ENCODE measurements at places on chromosomes 7 and 10.

DNA sequence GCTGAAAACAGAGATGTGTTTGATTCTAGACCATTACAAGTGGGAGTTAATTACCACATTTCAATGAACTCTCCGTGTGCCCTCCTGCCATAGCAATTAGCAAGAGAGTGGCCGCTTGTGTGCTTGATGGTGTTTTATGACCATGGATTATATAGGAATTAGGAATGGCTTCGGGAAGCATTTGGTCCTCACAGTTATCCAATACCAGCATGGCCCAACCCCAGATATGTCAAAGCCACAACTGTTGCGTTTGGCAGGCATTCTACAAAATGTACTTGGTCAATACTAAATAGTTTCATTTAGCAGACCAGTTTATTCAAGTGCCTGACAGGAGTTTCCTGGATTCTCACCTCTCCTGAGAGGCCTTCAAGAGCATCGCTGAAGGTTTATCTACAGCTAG lies 509.0 kb upstream of the GALNT17 start:
- no peak for DNase-seq

GRCh38 chr7:150330211-150330885 lies 7.0 kb upstream of the ACTR3C start:
- no peak for DNase-seq

- DNase-seq = no peak
Observed at GRCh38 chr7:50480797-50481196, 30.6 kb upstream of the FIGNL1 start.

DNA sequence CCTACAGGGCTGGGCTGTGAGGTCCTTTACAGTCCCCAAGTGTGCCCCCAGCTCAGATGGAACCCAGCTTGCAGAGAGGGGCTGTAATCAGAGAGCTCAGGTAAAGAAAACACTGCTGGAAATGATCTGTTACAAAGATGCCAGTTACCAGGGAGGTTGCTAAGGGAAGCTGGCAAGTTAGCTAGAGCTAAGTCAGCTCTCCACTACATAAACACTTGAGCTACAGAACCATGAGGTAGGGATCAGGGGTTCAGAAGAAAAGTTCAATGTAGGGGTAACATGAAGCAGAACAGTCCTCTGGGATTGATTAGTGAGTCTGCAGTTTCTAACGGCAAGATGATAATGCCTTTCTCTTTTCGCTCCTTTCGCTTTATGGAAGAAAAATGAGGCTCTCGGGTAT lies 53.1 kb upstream of the TM9SF3 start:
- DNase-seq = no peak

GRCh38 chr10:4643471-4643870 lies 182.5 kb upstream of the AKR1E2 start:
- DNase-seq = no peak

GRCh38 chr7:80907141-80907601 lies 11.7 kb downstream of the SEMA3C start:
- no peak for DNase-seq

GRCh38 chr10:68955355-68955831 lies 577 bp upstream of the DDX21 start:
- DNase-seq = no peak

DNA sequence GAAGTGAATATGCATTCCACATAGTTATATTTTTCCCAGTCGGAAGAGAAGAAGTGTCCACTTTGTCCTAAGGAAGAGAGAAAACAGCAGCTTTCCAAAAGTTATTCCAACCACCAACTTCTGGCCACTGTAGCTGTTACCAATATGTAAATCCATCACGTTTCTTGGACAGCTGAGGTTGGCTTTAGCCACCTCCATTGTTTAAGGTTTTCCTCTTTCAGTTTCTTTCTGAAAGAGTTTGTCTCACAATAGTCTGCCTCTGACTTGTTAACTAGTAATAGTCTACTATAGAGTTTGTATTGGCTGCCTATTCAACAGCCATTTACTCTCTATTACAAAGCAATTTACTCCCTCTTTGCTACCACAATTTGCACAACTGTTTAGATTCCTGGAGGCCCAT lies 457.6 kb upstream of the LRRN3 start:
- DNase-seq = no peak

DNA sequence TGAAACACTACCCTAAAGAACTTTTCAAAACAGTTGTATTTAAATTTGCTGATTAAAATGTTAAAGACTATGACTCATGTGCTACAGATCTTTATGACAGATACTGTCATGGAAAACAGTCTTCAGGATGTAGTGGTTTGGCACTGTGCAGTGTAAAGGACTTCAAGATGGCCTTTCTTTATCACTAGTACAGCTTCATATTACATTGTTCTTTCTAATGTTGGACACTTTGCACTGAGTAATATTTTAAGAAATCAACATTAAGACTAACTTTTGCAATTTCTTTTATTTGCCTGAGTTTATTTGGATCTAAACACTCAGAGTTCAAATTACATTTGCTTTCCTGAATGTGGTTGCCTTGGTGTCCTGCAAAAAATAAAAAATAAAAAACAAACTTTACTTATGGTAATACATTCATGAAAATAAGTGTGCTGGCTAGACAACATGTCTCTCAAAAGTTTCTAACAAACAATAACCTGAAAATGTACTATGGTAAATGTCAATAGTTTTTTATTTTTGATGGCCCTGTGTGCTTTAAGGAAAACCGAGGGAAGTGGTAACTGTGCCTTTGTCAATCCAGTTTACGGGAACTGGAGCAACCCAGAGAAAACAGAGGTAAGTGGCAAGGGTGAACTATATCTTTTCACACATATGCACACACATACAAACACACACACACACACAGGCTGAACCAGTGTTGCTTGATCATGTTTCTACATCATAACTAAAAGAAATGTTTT lies 85.9 kb upstream of the PLXDC2 start:
- no peak for DNase-seq
